ENCODE measurements at places on chromosomes 4 and X. TPM values are rescaled to one million over a fixed set of nuclear protein-coding genes. Genes with fewer than 3 reads are reported as not detected.

GRCh38 chrX:108447303-108447702 is 7.7 kb downstream of the COL4A5 start:
- peak; percentile 65 for DNase-seq

GRCh38 chr4:68175562-68176155 is 46.0 kb upstream of the TMPRSS11F start:
- peak; percentile 65 for DNase-seq

ARMCX1 gene
- 41.9 TPM for total RNA-seq

GRCh38 chr4:16492872-16493271 is 266.6 kb upstream of the TAPT1 start:
- DNase-seq = no peak

- no peak for DNase-seq
Observed at GRCh38 chr4:74529284-74530041, 84.5 kb downstream of the AREG start.

LRIT3 gene
- under 0.01 TPM for total RNA-seq

DNA sequence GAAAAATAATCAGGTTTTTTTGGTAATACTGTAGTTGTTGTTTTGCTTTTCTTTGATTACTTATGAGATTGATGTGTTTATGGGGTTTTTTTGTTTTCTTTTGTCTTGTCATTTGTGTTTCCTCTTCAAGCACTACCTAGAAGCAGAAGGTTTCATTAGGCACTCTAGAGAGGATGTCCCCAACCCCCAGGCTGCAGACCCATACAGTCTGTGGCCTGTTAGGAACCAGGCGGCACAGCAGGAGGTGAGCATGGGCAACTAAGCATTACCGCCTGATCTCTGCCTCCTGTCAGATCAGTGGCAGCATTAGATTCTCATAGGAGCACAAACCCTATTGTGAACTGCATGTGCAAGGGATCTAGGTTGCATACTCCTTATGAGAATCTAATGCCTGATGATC is 22.9 kb upstream of the NOCT start:
- no peak for DNase-seq

DNA sequence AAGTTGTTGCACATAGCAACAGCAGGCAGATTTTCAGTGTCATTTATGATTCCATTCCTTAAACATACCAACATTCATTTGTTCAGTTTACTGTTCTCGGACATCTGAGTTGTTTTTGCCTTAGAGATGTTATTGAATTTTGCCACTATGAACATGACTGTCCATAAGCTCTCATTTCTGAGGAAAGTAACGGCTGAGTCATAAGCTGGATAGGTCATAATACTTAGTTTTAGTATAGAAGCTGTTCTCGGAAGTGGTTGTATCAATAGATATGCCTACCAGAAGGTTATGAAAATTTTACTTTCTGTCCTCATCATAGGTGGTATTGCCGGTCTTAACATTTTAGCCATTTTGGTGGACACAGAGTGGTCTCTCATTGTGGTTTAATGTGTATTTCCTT is 157.1 kb upstream of the CLNK start:
- DNase-seq = no peak

SULT1E1 gene
- total RNA-seq = under 0.01 TPM

- DNase-seq = no peak
Observed at GRCh38 chr4:56243107-56243506, 144.2 kb downstream of the AASDH start.

RASL11B gene
- total RNA-seq = 1.3 TPM

GRCh38 chrX:103330681-103331288 is 746 bp downstream of the TCEAL7 start:
- DNase-seq = peak; percentile 1

FAM9C gene
- total RNA-seq = under 0.01 TPM

DNA sequence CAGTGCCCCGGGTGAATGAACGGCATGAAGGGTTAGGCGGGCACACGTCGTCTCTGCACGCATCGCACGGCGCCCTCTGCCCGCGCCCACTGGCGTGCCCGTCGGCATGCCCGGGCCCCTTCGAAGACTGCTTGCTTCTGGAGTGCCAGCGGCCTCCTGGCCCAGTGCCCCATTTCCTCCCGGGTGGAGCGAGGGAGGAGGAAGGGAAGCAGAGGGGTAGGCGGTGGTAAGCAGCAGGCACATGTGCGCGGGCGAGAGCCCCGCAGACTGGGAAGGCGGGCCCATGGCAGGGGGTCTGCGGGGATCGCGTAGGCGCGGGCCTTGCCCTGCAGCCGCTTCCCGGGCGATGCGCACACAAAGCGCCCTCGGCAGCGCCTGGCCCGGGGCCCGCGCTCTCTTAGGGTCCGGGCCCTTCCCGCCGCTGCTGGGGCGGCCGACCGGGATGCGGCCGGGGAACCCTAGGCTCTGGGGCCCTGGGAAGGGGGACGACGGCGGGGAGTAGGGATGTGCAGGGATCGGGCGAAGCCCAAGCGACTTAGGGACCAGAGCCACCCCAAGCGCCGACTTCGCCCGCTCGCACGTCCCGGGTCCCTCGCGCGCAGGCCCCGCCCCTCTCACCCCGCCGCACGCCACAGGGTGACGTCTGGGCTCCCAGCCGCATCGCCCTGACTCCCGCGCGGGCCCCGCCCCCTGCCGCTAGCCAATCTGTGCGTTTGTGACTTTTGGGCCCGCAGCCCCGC is 866 bp upstream of the EMD start:
- DNase-seq = no peak

NIPAL1 gene
- total RNA-seq = 1.6 TPM

UGT8 gene
- 0.32 TPM for total RNA-seq

GPAT3 gene
- total RNA-seq = 15.1 TPM

GRCh38 chr4:169089004-169089403 is 78.9 kb upstream of the CBR4 start:
- DNase-seq = no peak

GRCh38 chr4:1321486-1321885 is 25.5 kb upstream of the UVSSA start:
- no peak for DNase-seq

DNA sequence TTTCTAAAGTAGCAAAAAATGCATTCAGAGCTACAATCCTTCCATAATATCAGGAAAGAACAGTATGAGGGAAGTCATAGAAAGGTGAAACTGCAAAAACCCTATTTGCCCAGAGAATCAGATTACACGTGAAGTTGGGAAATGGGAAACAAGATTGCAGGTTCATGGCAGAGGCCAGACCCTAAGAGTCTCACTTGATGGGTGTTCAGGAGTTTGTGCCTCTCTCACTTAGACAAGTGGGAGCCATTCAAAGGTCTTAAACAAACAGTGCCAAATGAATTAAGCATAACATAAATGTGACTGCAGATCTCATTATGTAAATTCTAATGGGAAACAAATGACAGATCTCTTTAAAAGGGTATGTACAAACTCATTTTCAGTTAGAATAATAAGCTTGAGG is 91.6 kb downstream of the ARAP2 start:
- no peak for DNase-seq

GRCh38 chrX:39688219-39688575 is 409.6 kb downstream of the BCOR start:
- DNase-seq = no peak

FGB gene
- total RNA-seq = not detected

DNA sequence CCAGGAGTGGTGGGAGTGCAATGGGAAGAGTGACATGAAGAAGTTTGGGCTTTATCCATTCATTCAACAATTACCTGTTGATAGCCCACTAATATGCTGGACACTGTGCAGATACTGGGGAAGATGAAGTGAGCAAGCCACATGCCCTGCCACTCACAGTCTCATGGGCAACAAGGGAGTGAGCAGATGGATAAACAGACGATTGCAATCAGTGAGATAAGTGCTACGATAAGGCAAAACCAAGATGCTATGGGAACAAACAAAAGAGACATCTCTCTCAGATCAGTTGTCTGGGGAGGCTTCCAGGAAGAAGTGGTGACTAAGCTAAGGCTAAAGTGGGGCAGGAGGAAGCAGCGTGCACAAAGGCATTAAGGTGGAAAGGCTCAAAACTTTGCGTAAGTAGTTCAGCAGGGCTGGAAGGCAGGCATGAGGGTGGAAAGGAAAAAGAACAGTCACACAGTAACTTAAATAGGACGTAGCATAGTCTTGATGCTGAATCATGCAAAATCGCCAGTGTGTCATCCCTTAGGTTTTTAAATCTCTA is 31.7 kb downstream of the GAB3 start:
- DNase-seq = peak; percentile 74

- DNase-seq = no peak
Observed at GRCh38 chr4:90171491-90171890, 44.3 kb downstream of the CCSER1 start.

UVSSA gene
- total RNA-seq = 10.8 TPM

- no peak for DNase-seq
Observed at GRCh38 chr4:186691396-186691795, 32.3 kb downstream of the FAT1 start.

TMEM47 gene
- 32.2 TPM for total RNA-seq

GRCh38 chrX:7316887-7317286 is 168.9 kb upstream of the PUDP start:
- DNase-seq = peak; percentile 67

GRCh38 chr4:151940926-151941617 is 180.3 kb upstream of the GATB start:
- DNase-seq = no peak

- DNase-seq = peak; percentile 51
Observed at GRCh38 chr4:146235654-146236177, 21.4 kb downstream of the REELD1 start.

GRCh38 chr4:123088501-123088900 is 166.1 kb upstream of the NUDT6 start:
- no peak for DNase-seq

- peak; percentile 94 for DNase-seq
Observed at GRCh38 chr4:120052856-120053255, 13.8 kb downstream of the MAD2L1 start.

DNA sequence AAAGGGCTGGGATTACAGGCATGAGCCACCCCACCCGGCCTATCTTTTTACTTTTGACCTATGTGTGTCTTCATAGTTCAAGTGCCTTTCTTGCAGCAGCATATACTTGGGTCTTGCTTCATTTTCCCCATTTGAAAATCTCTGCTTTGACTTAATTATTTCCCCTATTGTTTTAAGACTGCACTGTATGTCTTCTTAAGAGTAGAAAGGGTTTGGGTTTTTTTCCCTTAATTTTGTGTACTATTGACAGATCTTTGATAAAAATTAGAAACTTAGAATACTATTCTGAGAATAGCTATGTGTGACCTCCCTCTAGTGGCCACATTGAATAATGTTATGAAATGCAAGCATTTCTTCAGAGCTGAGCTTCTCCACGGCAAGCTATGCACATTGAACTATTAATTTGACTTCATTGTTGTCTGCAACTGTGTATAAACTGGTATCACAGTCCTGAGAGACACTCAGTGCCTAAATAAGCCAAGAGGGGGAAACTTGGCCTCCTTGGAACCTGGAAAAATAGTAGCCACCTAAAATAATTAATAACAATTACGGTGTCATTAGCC is 8.7 kb upstream of the SLC25A4 start:
- DNase-seq = peak; percentile 63

SPRY1 gene
- total RNA-seq = 14.8 TPM

- DNase-seq = peak; percentile 32
Observed at GRCh38 chrX:102950908-102951866, 14.1 kb downstream of the RAB40AL start.

DNA sequence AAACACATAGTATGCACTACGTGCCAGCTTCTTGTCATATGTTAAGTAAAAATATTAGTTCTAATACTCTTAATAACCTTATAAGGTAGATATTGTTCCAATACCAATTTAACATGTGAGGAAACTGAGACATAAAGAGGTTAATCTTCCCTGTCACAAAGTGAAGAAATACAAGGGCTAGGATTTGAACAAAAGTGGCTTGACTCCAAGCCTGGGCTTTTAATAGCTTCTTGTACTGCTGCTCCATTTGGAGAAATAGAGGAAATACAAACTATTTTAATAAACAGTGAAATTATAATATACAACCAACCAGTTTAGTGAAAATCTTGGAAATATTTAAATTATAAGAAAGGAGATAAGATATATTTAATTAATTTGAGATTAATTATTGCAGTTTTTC is 33.2 kb downstream of the TLL1 start:
- no peak for DNase-seq

DNA sequence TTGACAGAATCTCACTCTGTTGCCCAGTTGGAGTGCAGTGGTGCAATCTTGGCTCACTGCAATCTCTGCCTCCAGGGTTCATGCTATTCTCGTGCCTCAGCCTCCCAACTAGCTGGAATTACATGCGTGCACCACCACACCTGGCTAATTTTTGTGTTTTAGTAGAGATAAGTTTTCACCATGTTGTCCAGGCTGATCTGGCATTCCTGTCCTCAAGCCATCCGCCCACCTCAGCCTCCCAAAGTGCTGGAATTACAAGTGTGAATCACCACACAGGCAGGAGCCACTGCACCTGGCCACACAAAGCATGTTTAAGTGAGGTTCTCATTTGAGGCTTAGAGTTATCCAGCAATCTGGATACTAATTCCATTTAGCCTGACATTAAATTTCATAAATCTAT is 180.9 kb upstream of the GRID2 start:
- no peak for DNase-seq

DNA sequence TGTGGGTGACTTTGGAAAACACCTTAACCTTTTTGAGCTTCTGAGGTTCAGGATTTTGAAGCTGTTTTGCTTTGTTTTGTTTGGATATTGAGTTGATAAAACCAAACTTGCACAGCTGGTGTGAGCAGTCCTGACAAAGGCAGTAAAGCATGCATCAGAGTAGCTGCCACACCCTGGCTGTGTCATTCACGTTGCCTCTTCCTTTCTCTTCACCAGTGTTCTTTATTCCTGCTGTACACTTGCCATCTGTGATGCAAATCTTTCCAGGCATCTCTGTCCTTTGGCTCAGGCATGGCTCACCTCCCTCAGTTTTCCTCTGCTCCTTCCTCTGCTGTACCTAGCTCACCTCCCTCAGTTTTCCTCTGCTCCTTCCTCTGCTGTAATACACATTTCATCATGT is 1850.2 kb upstream of the AGA start:
- no peak for DNase-seq

DNA sequence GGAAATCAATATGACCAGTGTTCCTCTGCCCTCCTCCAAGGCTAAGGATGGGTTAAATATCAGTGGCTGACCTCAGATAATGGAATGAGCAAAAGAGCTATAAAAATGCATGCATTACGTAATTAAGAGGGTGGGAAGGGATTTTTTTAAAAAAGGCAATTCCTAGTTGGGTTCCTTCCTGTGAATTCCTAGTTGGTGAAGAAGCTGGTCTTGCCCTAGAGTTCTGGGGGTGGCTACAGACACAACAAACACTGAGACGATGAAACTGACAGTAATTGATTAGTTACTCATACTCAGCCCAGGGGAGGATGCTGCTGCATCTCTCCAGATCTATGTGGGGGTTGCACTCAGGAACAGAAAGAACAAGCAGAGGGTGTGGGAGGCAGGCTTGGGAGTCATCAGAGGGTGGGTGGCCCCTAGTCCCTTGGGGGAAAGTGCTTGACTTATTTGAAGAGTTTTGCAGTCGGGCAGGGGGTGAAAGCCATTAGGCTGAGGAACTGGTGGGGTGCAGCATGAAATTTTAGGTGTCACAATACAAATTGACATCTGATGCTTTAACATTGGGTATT is 662.0 kb upstream of the FRG1 start:
- peak; percentile 26 for DNase-seq

BMPR1B gene
- 2.3 TPM for total RNA-seq
